ENCODE measurements at places on chromosomes 7 and 10. TPM values are rescaled to one million over a fixed set of nuclear protein-coding genes. Genes with fewer than 3 reads are reported as not detected.

GRCh38 chr10:71795248-71795647 lies 21.9 kb upstream of the VSIR start:
- DNase-seq: peak; percentile 15

GRCh38 chr10:71741029-71741428 lies 21.5 kb upstream of the C10orf105 start:
- no peak for DNase-seq

DNA sequence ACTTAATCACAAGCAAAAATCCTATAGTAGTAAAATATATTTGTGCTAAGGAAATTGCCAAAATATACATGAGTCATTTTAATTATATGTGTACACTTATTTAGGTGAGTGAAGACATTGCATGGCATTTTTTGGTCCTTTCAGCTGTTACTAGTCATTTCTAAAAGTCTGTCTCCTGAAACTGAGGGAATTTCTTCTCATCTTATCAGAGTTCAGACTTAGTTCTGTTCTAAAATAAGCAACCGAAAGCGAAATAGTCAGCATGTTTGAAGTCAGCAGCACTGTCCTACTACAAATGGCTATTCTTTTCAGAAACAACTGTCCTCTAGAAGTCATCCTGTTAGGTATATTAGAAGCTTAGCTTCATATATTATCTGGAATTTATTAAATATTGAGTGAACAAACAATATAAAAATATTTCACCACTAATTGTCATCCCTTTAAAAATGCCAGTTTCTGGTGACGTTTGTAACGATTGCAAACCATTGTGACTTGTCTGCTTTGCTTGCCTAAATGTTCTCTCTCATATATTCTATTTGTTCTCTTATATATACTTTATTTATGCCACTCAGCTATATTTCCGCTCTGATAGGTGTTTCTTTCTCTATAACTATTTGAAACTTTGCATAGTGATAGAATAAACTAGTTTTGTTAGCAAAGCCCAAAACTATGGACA lies 227.4 kb upstream of the KAT6B start:
- DNase-seq: peak; percentile 13

DNA sequence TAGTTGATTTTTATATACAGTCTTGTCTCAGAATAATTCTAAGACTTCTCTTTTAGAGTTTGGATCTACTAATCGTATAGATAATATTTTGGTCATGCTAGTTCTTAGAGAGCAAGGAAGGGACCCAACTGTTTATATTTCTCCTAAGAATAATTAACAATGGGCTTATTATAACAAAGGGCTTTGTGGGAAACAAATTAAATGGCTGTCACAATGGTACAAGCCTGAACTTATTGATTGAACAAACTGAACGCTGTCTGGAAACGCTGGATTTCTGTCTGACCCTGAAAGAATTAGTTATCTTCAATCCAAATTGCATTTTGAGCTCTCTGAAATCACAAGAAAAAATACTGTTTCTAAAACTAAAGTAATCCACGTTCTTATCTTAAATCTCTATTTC lies 56.8 kb downstream of the CSTF2T start:
- DNase-seq: no peak

DNA sequence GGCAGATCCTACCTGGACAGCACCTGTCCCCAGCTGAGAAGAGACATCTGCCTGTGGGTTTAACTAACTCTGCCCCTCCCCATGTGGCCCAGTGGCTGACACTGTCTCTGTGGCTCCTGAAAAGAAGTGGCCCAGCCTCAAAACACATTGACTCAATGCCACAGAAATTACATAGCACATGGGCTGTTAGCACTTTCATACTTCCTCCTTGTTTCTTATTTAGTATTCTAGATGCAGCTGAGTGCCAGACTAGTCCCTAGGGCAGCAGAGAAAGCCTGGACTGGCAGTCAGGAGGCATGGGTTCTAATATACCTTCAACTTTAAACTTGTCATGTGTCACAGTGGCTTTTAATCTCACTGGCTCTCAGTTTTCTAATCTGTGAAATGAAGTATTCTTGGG lies 171.0 kb downstream of the TRIL start:
- no peak for DNase-seq

EPHB6 gene
- 0.32 TPM for total RNA-seq

CYP2C18 gene
- total RNA-seq: not detected
